ENCODE measurements at places on chromosomes 2 and 18.

DNA sequence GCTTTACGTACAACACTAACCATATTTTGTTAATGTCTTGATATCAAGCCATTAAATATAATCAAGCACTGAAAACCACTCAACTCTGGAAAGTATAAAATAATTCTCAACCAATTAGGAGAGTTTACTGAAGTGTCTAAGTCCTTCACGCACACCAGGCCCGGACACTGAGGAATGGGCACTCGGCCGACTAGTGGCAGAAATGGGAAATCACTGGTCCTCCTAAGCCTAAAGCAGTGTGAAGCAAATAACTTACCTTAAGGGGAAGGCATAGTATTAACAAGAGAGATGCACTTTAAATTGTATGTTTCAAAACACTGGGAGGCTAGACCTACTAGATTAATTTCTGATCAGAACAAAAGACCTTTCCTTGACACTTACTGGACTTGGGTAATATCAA is 45.7 kb downstream of the FAM210A start:
- no peak for DNase-seq

GRCh38 chr18:22839340-22839821 is 93.7 kb upstream of the RBBP8 start:
- DNase-seq, result no peak

DNA sequence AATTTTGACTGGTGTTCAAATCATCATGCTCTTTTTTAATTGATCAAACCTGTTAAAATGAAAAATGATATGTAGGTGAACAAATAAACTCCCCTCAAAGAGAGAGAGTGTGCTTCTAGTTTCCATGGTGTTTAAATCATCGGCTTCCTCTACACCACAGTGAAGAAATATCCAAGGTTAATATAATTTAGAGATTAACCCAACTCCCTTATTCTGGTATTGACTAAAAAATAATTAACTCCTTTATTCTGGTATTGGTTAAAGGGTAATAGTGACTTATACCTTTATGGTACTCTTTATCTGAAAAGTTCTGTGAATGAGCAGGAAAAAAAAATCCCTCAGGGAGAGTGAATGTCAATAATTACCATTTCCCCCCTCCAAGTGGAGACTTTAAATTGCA is 93.1 kb downstream of the SPATS2L start:
- DNase-seq, result no peak

DNA sequence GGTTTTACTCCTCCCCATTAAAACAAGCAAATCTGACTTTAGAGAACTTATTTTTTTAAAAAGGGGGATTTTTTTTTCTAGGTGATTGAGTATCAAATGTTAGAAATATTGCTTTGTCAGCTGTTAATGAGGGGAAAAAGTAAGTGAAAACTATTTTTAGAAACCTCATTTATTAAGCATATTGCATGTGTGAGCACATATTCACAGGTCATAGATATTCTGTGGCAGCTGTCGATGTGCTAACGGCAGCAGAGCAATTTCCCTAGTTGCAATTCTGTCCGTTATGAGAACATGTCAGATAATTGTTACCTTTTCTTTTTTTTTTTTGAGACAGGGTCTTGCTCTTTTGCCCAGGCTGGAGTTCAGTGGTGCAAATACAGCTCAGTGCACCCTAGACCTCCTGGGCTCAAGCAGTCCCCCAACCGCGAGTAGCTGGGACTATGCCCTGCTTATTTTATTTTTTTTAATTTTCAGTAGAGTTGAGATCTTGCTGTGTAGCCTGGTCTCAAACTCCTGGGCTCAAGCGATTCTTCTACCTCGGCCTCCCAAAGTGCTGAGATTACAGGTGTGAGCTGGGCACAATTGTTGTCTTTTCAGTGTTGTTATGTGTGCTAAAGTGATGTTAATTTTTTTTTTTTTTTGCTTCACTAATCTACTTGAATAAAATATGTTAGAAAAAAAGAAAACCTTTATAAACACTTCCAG is 69.8 kb downstream of the MTA3 start:
- no peak for DNase-seq

DNA sequence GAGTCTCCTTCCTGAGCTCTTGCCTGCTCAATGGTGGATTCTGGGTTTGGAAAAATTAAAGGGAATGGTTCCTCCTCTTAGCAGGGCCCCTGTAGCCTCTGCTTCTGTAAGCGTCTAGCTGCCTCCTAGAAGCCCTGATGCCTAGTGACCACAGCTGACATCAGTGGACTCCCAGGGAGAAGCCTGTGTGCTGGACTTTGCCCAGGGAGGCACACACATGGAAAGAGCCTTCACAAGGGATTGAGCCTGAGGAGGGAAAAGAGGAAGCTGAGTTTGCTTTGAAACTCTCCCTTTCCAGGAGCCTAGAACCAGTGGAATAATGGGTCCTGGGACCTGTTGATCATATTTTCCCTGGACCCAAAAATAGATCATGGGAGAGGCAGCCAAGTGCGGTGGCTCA is 1.4 kb upstream of the CFAP65 start:
- no peak for DNase-seq

DNA sequence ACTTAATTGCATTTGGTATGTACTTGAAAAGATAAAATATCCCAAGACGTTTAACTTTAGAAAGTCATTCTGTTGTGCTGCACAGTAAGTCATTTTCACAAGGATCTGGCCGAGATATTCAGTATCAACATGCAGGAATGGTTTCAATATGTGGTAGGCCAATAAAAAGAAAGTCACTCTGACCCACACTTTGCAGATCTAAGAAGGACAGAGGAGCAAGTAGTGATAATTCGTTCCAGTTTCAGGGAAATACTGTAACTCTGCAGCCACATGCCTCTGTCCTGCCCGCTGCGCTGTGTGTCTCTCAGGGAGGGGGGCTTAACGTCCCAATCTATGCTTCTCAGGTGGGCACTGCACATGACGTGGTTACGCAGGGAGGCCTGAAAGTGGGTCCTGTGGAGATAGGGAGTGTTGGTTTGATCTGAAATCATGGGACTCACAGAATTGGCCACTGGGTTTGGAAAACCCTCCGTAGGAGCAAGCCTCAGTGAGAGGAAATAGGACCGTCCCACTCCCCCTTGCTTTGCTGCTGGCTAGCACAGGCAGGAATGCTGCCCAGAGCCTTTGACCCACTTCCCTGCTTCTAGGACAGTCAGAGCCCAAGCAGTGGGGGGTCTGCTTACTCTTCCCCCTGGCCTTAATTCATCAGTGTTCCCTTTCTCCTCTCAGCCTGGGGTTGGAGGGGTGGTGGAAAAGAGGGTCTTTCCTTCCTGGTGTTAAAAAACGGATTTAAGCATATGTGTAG is 314.7 kb upstream of the SPRED2 start:
- no peak for DNase-seq

DNA sequence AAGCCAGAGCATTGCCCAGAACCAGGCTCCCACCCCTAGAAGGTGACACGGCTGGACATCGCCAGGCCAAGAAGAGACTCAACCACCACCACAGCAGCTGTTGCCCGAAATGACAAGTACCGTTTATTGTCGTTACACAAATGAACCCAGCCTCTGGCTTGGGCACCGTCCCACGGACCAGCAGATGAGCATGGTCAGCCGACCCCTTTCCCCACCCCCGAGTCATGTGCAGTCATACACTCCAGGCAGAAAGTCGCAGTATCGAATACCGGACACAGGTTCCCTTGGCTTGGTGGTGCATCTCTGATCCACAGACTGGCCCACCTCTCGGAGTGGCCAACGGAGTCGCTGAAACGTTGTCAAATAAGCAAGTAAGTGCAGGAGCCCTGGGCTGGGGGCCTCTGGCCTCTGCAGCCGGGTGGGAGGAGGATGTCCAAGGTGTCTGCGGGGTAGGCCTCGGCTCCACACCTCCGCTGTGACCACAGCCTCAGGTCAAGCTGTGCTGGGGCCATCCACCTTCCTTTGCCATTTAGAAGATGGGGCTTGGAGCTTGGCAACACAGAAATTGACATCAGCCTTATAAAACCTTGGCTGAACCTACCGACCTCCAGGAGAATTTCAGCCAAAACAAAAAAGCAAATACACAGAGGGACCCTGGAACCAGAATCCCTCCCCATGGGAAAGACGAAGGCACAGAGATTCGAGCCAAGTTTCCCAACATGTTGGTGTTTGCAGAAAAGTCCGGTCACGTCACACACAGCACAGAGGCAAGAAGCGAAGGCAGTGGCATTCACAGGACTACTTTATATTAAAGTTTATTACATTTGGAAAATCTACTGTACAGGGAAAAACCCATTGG is 24.0 kb downstream of the SDC1 start:
- no peak for DNase-seq

GRCh38 chr2:216603010-216603883 is 30.0 kb upstream of the IGFBP2 start:
- DNase-seq, result no peak

- DNase-seq, result no peak
These were observed 3.5 kb downstream of the CAPN10 start for GRCh38 chr2:240589850-240590525.

DNA sequence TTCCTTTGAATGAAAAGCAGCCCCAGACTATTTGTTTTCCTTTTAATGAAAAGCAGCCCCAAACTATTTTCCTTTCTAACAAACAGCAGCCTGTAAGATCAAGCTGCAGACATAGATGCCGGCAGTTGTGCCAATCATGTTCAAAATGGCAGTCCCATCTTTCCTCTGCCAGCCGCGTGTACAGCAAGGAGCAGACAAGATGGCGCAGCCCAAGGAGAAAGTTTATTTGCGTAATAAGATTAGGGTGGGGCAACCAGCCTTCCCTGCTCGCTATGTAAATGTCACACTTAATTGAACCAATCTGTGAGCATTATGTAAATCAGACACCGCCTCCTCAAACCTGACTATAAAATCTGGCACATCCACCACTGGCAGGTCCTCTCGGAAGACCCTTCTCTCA is 226.0 kb downstream of the TGIF1 start:
- DNase-seq, result no peak

DNA sequence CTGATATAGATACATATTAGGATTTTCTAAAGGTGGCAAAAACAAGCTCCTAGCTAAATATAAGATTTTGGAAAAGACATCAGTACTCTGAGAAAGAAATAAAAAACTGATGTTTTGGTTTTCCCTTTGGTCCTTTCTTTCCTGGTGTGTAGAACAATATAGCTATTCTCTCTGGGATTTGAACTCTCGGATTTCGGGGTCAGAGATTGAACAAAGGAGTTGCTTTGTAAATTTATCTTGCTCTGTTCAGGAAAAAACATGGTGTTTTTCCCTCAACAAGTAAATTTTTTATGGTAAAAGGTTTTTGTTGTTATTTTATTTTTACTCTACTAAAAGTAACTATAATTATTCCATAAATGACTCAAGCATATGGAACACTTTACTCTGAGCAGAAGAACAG is 889.3 kb downstream of the ERBB4 start:
- DNase-seq, result no peak

- DNase-seq, result peak; percentile 30
These were observed 255.4 kb upstream of the CDH2 start for GRCh38 chr18:28432339-28432738.

DNA sequence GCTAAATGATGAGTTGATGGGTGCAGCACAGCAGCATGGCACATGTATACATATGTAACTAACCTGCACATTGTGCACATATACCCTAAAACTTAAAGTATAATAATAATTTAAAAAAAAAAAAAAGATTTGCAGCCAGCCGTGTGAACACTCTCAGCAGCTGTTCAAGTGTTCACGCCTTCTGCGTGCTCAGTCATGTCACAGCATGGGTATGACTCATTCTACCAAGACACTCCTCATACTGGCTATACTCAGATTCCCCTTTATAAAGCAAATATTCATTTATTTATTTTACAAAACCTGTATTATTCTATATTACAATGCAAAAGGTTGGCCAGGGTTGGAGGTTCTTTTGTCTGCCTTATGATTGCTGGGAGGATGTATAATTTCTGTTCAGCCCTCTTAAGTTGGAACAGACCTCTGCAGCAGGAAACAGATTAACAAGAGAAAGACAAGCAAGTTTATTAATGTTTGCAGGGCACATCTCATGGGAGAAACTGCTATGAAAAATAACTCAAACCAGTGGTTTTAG is 1230.6 kb upstream of the CHAC2 start:
- peak; percentile 26 for DNase-seq

- no peak for DNase-seq
These were observed 1601.1 kb downstream of the SUCLG1 start for GRCh38 chr2:82857967-82858366.

DNA sequence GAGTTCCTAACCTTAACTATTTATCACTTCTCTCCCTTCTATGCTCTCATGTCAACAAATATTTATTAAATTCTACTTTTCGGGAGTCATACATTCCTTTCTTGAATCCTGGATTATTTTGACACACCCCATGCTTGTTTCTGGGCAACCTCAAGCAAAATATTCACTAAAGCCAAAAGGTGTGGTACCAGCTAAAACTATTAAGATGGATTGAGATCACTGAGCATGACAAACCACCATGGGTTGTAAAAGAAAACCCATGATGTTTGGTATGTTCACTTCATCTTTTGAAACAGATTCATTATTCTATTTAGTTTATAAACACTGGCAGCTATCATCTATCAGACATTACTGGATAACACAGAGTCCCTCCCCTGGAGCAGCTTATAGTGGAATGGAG is 32.5 kb downstream of the DPP4 start:
- DNase-seq, result peak; percentile 26

- DNase-seq, result no peak
These were observed 38.6 kb upstream of the SNORC start for GRCh38 chr2:232831496-232831895.

- DNase-seq, result no peak
These were observed 263.6 kb downstream of the SS18 start for GRCh38 chr18:25826823-25827222.

Measured in fibroblast of the aortic adventitia (primary cell).